ENCODE measurements at places on chromosomes 12 and 14.

GRCh38 chr14:74892745-74893144 is 11.0 kb downstream of the DLST start:
- DNase-seq, result no peak

DNA sequence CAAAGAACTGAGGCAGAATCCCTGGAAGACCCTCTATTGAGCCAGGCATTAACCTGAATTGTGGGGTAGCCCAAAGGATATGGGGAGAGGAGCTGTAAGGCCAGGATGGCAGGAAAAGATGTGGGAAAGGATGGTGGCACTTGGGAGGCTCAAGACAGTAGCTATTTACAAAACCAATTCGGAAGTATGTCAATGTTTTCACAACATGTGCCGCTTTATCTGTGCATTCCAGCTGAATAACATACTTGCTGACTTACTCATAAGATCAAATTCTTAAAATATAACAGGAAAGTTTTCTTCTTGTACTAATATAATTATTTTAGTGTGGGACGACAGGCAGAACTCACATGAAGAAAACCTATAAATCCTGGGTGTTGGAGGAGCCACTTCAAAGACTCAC is 10.6 kb downstream of the BBS10 start:
- DNase-seq, result no peak

DNA sequence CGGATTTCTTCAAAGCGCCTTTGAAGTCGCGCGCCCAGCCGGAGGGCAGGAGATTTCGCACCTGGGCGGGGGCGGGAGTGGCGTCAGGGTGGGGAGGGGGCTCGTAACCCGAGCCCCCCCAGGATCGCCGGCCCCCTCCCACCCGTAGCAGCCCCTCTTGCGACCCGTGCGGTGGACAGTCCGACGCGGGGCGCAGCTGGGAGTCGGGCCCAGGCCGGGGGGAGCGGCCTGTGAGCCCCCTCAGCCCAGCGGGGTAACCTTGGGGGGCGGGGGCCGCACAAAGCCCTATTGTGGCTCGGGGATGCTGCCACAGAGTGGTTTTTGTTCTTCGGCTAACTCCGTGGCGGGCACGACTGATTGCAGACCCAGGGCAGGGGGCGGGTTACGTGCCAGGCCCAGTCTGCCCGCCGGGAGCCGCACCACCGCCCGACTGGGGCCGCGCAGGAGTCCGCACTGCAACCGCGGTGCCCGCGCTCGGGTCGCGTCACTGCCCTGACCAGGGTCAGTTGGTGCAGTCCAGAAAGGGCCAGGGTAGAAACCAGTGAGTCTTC is 4.2 kb upstream of the AAAS start:
- DNase-seq, result no peak

DNA sequence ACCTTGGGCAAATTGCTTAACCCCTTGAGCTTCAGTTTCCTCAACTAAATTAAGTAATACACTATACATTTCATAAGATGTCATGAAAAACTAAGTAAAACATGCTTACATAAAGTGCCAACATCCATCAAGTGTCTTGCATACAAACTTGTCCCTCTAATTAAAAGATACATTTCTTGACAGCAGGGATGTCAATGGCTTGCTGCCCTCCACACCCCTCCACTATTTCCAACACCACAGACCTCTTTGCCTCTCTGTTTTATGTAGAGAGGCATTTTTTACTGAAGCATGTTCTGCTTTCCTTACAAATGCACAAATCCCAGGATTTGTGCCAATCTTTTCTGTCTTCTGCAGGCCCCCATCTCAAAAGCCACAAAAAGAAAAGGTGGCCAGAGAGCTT is 89.0 kb upstream of the HOXC13 start:
- DNase-seq, result no peak

- no peak for DNase-seq
These were observed 232.6 kb upstream of the TBX3 start for GRCh38 chr12:114916541-114916940.
